ENCODE measurements at places on chromosomes 2 and 18.

- no peaks in the 10 kb centered on the region for H3K4me1 ChIP-seq
- no peaks in the 10 kb centered on the region for H3K27me3 ChIP-seq
Measured at GRCh38 chr2:203018181-203018580, 3.5 kb downstream of the NBEAL1 start.

DNA sequence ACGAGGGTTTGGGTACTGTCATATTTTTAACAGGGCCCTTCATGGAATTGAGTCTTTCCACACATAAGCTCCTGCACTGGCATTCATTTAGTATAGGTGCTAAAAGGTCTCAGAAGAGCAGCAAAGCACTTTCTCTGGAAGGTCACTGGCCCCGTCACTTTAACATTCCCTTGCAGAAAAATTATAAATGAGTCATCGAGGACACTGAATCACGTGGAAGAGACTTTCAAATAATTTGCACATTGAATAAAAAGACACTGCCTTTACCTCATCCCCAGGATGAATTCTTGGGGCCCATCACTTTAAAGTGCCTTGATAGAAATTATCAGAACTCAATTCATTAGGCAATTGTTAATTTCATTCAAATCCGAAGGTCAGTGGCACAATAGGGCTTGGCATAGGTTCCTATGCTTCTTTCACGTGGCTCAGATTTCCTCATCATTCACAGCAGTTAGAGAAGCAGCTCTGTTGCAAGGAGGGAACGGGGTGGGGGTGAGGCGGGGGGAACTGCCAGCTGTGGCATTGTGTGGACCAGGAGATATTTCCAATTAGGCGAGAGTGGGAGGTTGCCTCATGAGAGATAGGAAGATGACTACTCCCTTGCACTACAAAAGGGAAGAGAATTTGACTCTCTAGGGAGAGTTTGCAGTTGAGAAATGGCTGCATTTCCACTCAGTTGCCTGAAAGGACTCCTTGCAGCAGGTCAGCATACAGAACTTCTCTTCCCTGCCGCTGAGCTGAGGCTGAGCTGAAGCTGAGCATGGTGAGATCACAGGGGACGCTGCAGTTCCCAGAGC is 86.3 kb upstream of the NPAS2 start:
- no peaks in the 10 kb centered on the region for H3K27me3 ChIP-seq
- no peaks in the 10 kb centered on the region for H3K36me3 ChIP-seq
- H3K4me3 ChIP-seq = no peak overlapping the region
- H3K27ac ChIP-seq = no peak overlapping the region

GRCh38 chr2:231386446-231386845 is 9.1 kb upstream of the B3GNT7 start:
- H3K27ac ChIP-seq = no peak overlapping the region
- H3K27me3 ChIP-seq = no peaks in the 10 kb centered on the region
- H3K4me1 ChIP-seq = no peaks in the 10 kb centered on the region
- H3K36me3 ChIP-seq = no peaks in the 10 kb centered on the region
- no peak overlapping the region for H3K4me3 ChIP-seq
- no peak for DNase-seq

- no peaks in the 10 kb centered on the region for H3K27me3 ChIP-seq
- H3K4me3 ChIP-seq = no peak overlapping the region
- H3K36me3 ChIP-seq = no peaks in the 10 kb centered on the region
- DNase-seq = peak; percentile 18
- no peak overlapping the region for H3K27ac ChIP-seq
Measured at GRCh38 chr2:25528173-25528572, 145.2 kb downstream of the DTNB start.

GRCh38 chr2:199646439-199646838 is 188.7 kb upstream of the SATB2 start:
- H3K27ac ChIP-seq = no peak overlapping the region
- H3K27me3 ChIP-seq = no peaks in the 10 kb centered on the region

GRCh38 chr2:45134726-45135125 is 125.5 kb upstream of the SIX2 start:
- H3K27ac ChIP-seq = no peak overlapping the region
- H3K4me1 ChIP-seq = no peaks in the 10 kb centered on the region
- H3K36me3 ChIP-seq = no peaks in the 10 kb centered on the region
- no peaks in the 10 kb centered on the region for H3K27me3 ChIP-seq
- no peak for DNase-seq
- H3K4me3 ChIP-seq = no peak overlapping the region

GRCh38 chr18:78918707-78919106 is 60.9 kb upstream of the SALL3 start:
- DNase-seq = no peak
- no peak overlapping the region for H3K27ac ChIP-seq
- H3K36me3 ChIP-seq = no peaks in the 10 kb centered on the region
- H3K4me1 ChIP-seq = no peaks in the 10 kb centered on the region

GRCh38 chr2:144683107-144683753 is 163.3 kb upstream of the ZEB2 start:
- H3K36me3 ChIP-seq = no peaks in the 10 kb centered on the region
- H3K27me3 ChIP-seq = no peaks in the 10 kb centered on the region
- H3K4me1 ChIP-seq = no peaks in the 10 kb centered on the region
- H3K27ac ChIP-seq = no peak overlapping the region
- DNase-seq = no peak

DNA sequence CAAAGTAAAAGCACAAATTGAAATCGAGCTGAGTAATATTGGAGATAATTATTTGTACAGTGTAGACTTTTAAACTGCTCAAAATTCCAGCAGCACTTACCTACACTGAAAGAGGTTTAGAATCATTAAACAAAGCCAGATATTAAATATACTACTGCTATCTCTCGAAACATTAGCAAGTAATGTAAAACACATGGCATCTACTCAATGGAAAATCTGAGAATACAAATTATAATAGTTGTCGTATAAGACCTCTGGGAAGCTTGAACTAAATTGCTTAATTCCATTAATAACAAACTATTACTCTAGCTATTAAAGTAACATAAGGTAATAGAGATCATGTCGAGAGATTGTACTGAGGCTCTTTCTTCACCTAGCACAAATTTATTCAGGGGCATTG is 108.9 kb downstream of the KLHL29 start:
- H3K36me3 ChIP-seq = no peaks in the 10 kb centered on the region
- H3K4me1 ChIP-seq = peaks cover 2% of the 10 kb centered on the region
- H3K4me3 ChIP-seq = no peak overlapping the region
- H3K27ac ChIP-seq = no peak overlapping the region
- H3K27me3 ChIP-seq = no peaks in the 10 kb centered on the region

GRCh38 chr2:27216416-27217137 is 592 bp upstream of the CAD start:
- H3K27ac ChIP-seq = peak overlapping the region; percentile 4
- no peak overlapping the region for H3K4me3 ChIP-seq
- no peak for DNase-seq
- peaks cover 8% of the 10 kb centered on the region for H3K36me3 ChIP-seq

GRCh38 chr18:8841781-8842485 is 136.6 kb downstream of the MTCL1 start:
- DNase-seq = peak; percentile 93
- H3K27ac ChIP-seq = no peak overlapping the region
- no peaks in the 10 kb centered on the region for H3K4me1 ChIP-seq
- no peaks in the 10 kb centered on the region for H3K27me3 ChIP-seq
- no peaks in the 10 kb centered on the region for H3K36me3 ChIP-seq
- no peak overlapping the region for H3K4me3 ChIP-seq

GRCh38 chr2:22329211-22330154 is 1055.5 kb upstream of the KLHL29 start:
- no peak overlapping the region for H3K4me3 ChIP-seq
- no peak overlapping the region for H3K27ac ChIP-seq
- H3K27me3 ChIP-seq = no peaks in the 10 kb centered on the region
- H3K36me3 ChIP-seq = no peaks in the 10 kb centered on the region
- H3K4me1 ChIP-seq = no peaks in the 10 kb centered on the region

GRCh38 chr2:3223080-3223923 is 154.3 kb downstream of the EIPR1 start:
- no peak for DNase-seq
- H3K4me3 ChIP-seq = no peak overlapping the region
- H3K4me1 ChIP-seq = no peaks in the 10 kb centered on the region
- no peaks in the 10 kb centered on the region for H3K36me3 ChIP-seq
- H3K27ac ChIP-seq = no peak overlapping the region
- no peaks in the 10 kb centered on the region for H3K27me3 ChIP-seq

DNA sequence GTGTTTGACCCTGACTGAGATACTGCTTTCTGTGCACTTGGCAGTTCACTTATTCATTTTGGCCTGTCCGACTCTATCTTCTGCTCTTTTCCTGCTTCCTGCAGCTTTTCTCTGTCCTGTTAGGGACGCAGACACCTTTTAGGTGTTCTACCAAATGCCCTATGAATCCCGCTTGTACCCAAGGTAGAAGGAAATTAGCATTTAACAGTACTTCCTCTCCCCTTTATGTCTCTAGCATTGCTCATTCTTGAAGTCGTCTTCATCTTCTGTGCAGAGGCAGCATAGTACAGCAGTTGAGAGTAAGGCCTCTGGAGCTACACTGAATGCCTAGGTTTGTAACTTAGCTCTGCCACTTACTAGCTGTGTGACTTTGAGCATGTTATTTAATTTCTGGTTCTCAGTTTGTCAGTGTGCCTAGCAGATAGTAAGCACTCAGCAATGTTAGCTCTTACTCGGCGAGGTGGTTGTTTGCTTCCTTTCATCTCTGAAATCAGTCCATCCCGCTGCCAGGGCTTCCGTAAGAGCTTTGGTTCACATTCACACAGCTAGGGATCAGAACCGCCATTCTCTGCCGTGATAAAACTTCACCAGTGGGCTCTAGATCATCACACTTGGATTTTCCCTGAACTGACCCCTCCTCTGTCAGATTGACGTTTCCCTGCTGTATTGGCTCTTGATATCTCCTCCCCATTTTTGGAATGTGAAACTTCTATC is 1.4 kb downstream of the CCT7 start:
- no peak for DNase-seq
- peak overlapping the region; percentile 87 for H3K4me3 ChIP-seq
- peaks cover 11% of the 10 kb centered on the region for H3K4me1 ChIP-seq
- peaks cover 2% of the 10 kb centered on the region for H3K36me3 ChIP-seq

DNA sequence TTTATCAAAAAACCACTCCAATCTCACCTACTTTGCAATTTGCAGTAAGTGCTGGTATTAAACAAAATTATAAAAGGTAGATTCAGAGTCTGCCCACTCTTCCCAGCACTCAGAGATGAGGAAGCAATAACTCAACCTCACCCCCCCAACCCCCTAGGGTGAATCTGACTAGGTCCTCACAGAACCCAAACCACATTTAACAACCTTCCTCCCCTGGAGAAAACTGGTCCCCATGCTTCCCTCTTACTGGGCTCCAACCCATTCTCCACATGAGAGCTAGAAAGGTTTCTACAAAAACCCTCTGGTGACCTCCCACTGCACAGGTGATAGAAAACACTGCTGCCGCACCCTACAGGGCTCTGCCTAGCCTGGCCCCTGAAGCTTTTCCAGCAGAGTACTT is 40.5 kb upstream of the BMP10 start:
- H3K27me3 ChIP-seq = no peaks in the 10 kb centered on the region
- peaks cover 2% of the 10 kb centered on the region for H3K4me1 ChIP-seq
- H3K4me3 ChIP-seq = no peak overlapping the region
- no peaks in the 10 kb centered on the region for H3K36me3 ChIP-seq
- DNase-seq = no peak

DNA sequence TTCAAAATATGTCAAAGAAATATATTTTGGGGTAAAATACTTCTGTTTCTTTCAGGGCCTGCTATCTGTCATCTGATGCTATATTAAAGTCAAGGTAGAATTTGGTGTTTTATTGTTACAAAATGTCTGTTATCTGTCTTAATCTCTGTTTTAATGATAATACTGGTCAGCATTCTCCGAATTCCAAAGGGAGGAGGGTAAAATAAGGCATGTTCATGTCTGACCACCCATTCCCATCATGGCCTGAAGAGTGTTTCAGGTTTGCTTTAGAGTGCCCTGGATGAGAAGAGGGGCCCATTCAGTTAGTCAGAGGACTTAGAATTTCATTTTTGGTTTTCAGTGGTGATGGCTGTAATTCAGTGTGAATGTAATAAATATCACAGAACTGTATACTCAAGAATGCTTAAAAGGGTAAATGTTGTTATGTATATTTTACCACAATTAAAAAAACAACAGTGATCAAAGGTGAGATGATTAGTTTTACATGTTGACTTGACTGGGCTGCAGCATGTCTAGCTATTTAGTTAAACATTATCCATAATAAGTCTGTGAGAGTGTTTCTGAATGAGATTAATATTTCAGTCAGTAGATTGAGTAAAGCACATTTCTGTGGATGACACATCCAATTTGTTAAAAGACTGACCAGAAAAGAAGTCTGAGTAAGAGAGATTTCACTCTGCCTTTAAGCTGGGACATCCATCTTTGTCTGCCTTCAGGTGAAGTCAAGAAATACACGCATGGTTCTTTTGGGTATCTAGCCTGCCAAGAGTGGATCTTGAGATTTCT is 467.9 kb upstream of the SYT4 start:
- H3K27ac ChIP-seq = no peak overlapping the region
- H3K36me3 ChIP-seq = no peaks in the 10 kb centered on the region
- H3K4me3 ChIP-seq = no peak overlapping the region
- H3K4me1 ChIP-seq = peaks cover 2% of the 10 kb centered on the region
- no peaks in the 10 kb centered on the region for H3K27me3 ChIP-seq

DNA sequence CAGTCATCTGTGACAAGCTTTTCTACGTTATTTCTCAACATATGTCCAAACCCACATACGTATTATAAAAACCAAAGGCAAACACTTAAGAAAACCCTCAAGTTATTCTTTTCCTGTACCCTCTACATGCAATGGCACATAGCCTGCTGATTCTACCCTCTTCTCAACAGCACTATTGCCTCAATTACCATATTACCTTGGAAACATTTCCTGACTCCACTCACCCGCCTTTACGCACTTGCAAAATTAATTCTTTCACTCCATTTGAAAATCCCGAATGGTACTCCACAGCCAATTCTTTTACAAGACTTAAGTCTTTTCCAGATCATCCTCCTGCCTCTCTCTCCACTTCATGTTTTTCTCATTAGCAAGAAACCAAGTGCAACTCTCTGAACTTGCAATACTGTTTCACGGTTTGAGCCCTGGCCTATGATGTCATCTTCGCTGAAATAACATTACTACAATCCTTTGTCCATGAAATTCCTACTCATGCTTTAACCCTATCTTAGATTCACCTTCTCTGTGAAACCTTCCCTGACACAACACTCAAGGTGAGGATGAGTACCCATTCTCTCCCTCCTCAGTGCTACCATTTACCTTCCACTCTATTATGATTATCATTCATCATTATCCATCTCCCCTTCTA is 29.0 kb downstream of the SESTD1 start:
- H3K4me3 ChIP-seq = no peak overlapping the region
- peaks cover 2% of the 10 kb centered on the region for H3K36me3 ChIP-seq
- no peaks in the 10 kb centered on the region for H3K27me3 ChIP-seq
- H3K27ac ChIP-seq = no peak overlapping the region
- H3K4me1 ChIP-seq = peaks cover 1% of the 10 kb centered on the region

DNA sequence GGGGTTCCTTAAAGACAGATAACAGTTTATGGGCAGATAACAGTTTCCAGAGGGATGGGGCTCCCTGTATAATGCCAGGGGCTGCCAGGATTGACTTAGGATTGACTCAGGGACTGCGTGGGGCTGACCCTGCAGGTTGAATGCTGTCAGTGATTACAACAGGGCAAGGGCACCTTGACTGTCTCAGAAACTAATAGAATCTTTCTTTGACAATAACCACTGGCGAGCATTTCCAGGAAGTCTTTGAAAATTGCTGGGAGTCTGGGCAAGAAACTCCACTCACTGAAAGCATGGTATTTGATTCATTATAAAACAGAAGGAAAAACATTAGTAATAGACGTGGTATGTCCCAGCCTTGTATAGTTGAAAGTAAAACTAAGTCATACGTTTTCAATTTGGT is 101.0 kb downstream of the GPD2 start:
- H3K4me3 ChIP-seq = no peak overlapping the region
- no peak overlapping the region for H3K27ac ChIP-seq
- peak; percentile 3 for DNase-seq
- no peaks in the 10 kb centered on the region for H3K4me1 ChIP-seq
- no peaks in the 10 kb centered on the region for H3K36me3 ChIP-seq
- H3K27me3 ChIP-seq = no peaks in the 10 kb centered on the region
